ENCODE measurements at places on chromosomes 13 and 19.

DNA sequence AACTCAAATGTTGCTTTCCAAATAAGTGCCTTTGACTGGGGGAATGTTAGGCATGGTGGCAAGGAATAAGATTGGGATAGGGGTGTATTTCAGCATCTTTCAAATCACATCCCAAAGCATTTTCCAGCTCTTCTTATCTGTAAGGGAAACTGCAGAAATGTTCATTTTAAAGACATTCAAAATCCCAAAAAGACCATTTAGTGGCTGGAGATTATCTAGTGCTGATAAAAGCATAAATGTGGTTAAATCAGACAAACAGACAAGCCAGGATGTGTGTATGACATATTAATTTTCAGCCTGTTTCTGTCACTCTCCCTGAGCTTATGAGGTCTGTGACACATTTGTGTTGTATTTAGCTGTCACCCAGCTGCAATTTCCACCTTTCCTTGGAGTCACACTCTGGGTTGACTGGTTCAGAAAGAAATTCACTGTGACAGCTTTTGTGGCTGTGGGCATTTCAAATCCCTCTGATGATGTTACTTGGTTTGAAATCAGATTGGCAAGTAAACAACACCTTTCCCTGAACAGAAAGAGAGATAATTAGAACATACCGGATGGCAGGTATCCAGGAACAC lies 69.7 kb upstream of the SIAH3 start:
- DNase-seq, result no peak

DNA sequence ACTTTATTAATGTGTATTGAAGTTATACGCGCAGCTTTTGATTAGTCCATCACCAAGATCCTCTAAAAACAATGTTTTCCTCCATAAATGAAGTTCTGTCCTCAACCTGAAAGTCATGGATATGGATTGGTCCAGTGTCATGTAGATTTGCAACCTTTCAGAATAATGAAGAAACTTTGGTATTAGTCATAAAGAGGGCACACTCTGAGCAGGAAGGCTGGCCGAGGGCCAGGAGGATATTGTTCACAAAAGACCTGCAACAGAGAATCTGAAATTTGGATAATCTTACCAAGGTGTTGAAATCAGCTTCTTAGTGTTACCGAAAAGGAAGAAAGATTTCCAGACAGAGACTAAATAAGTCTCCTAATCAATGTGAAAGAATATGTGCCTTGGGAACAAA lies 20.7 kb downstream of the CLDN10 start:
- no peak for DNase-seq

DNA sequence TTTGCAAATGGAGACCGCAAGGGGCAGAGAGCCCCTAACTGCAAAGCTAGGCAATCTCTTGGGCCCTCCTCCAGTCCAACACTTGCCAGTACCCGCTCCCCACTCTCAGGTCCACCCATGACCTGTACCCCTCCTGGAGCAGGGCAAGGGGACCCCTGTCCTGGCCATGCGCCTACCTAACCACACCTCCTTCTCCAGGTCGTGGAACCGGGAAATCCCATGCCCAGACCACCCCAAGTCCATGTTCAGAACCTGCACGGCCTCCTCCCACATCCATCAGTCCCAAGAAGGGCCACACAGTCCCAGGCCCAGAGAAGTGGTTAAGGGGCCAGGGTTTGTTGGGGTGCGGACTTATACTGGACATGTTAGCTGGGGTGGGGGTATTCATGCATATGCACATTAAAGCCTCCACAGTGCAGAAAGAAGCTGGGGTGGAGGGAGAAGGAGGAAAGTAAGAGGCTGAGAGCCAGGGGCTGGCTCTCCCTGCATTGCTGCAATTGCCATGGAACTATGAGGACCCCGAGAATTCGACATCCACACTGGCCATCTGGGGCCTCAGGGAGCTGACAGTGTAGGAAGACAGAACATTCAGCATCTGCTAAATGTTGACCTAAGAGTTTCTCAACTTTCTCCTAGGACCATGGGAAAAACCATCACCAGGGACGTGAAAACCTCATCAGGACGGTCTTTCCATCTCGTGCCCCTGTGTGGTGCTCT lies 39.0 kb downstream of the HSPH1 start:
- no peak for DNase-seq

DNA sequence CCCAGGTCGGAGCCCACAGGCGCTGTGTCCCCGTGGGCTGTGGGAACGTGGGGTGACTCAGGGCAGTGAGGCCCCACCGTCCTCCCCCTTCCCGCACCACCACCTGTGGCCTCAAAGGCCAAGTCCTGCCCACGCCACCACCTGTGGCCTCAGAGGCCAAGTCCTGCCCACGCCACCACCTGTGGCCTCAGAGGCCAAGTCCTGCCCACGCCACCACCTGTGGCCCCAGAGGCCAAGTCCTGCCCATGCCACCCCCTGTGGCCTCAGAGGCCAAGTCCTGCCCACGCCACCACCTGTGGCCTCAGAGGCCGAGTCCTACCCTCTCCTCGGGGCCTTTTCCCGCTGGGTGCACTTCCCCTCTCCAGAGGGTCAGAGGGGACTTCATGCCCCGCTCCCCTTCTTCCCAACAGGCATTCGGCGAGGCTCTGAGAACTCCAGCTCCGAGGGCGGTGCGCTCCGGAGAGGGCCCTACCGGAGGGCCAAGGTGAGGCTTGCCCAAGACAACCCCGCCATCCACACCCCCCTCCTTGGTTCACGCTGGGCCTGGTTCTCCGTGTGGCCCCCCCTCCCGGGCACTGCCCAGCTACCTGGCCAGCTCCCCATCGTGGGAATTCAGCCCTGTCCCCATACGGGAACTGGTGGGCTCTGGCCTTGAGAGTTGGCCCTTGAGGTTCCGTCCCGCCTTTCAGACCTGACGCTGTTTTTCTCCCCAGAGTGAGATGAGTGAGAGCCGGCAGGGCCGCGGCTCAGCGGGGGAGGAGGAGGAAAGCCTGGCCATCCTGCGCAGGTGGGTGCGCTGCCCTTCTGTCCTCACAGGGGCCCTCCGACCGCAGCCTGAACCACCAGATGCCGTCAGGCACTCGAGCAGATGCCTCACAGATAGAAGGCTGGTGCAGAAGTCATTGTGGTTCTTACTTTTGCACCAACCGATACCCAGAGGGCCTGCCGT lies 27.4 kb upstream of the F7 start:
- DNase-seq, result no peak

- DNase-seq, result no peak
These were observed 20.5 kb downstream of the ATP4B start for GRCh38 chr13:113637262-113638160.

- no peak for DNase-seq
These were observed 327.7 kb downstream of the ITGBL1 start for GRCh38 chr13:101780211-101780610.

DNA sequence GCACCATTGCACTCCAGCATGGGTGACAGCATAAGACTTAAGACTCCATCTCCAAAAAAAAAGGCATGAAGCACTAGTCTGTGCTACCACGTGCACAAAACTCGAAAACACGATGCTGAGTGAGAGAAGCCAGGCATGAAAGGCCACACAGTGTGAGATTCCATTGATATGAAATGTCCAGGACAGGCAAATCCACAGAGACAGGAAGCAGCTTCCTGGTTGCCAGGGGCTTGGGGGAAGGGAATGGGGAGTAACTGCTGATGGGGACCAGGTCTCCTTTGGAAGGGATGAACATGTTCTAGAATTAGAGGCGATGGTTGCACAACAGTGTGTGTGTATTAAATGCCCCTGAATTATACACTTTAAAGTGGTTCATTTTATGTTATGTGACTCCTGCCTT lies 15.9 kb upstream of the JUND start:
- DNase-seq, result no peak

DNA sequence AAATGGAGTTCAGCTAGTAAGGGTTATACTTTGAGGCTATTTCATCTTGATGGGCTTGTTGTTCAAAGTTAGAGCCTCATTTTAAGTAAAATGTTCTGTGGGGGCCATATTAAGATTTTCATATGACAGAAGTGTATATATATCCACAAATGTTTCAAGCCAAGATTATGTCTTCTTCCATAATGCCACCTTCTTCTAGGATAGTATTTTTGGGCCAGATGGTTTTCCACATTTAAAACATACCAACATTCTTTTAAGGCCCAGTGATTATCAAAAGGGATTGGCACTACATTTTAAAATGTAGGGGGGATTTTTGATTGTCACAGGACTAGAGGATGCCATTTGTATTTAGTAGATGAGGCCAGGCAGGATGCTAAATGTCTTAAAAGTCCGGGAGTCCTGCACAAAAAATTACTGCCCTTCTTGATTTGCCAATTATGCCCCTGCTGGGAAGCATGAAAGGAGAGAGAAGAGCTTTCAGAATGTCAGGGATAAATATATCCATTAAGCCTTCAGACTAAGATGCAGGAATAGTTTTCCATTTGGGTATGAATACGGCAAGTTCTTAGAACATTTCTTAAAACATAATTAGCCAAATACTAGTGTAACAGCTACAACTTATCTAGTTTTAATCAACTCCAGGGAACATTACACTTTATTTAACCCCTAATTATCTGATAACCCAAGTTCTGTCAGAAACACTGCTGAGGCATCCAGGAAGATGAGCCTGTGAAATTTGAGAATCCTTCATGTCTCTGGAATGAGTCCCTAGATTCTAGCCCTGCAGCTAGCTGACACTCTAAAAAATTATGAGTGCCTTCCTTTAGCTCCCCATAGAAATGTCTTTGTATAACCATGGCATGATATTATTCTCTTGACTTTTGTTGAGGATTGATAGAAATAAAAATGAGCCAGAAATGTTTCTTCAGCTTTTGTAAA lies 34.0 kb downstream of the ITM2B start:
- no peak for DNase-seq

- peak; percentile 79 for DNase-seq
These were observed 9.9 kb downstream of the MYDGF start for GRCh38 chr19:4660181-4660791.

DNA sequence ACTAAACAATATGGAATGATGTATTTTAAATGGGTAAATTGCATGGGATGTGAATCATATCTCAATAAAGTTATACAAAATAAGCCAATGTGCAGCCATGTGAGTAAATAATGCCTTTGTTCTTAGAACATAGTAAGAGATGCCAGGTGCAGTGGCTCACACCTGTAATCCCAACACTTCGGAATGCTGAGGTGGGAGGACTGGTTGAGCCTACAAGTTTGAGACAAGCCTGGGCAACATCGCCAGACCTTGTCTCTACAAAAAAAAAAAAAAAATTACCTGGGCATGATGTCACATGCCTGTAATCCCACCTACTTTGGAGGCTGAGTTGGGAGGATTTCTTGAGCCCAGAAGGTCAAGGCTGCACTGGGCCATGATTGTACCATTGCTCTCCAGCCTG lies 230.7 kb downstream of the RFC3 start:
- DNase-seq, result no peak

GRCh38 chr19:13872695-13873389 lies 4.1 kb upstream of the NANOS3 start:
- DNase-seq, result peak; percentile 76

DNA sequence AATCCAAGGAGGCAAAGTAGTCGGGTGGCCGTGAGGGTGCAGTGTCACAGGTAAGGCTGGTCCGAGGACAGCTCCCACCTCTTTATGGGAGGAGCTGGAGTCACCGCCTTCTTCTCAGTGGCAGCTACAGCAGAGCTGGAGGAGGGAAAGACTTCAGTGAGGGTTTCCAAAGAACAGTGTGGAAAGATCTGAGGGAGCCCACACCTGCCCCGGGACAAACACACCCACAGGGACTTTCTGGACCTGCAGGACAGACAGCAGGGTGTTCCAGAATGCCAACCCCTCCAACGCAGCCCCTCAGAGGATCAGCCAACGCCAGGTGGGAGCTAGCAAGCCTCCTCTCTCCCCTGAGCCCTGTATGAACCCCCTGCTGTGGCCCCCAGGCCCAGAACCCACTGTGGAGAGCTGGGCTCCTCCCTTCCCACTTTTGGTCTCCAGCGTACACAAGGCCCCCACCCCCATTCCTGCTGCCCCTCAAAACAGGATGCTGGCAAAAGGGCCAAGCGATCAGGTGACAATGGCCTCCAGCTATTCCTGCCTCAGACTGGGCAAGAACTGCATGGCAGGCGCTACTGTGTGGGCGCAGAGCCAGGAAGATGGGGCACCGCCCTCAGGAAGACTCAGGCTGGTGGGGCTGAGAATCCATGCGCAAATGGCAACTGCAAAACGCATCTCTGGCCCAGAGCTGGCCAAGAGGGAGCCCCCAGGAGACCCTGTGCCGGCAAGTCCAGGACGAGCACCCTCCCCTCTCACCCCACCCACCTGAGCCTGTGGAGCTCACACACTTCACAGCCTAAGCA lies 3.5 kb upstream of the CD320 start:
- DNase-seq, result no peak

- DNase-seq, result no peak
These were observed 1.1 kb upstream of the GTF3A start for GRCh38 chr13:27423333-27423732.

DNA sequence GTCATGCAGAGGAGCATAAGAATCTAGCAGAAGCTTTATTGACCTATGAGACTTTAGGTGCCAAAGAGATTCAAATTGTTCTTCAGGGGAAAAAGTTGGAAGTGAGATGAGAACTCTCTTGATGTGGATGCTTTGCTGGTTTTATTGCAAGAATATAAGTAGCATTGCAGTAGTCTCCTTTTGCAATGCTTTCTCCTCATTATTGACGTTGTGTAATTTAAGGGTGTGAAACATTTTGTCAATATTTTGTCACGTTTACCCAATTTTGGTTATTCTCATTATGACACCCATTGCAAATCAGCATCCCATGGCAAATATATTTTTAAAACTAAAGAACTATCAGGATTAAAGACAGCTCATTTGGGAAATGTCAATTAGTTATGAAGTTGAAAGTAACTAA lies 11.9 kb upstream of the LILRB5 start:
- DNase-seq, result no peak

DNA sequence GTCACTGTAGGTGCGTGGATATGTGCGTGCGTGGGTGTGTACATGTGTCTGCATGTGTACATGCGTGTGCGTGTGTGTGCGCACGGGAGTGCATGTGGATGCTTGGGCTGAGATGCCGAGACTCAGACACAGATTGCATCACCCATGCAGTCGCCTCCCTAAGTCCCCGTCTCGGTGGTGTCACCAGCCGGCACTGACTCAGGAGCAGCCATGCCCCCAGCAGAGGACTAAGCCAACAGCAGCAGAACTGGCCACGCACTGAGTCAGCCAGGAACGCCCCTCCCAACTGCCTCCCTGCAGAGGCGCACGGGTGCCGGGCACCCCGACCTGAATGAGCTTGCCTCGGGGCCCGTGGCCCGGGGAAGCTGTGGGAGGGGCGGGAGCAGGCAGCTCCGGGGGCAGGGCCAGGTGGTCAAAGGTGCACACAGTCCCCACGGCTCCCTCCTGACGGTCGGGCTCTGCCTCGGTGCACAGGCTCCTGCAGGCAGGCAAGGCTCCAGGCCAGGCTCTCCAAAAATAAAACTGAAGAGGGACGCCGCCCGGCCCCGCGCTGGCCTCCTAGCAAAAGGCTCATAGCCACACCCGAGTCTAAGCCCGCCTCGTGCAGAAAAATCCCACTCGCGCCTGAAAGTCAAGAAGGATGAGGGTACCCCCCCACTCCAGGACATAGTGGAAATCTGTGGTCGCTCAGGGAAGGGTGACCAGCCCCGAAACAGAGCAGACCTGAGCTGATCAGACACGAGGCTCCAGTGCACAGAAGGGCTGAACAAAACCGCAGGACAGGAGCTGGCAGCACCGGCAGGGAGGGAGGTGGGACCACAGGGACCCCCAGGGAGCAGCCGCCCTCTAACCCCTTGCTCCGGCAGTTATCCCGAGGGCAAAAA lies 49.2 kb downstream of the GADD45B start:
- DNase-seq, result peak; percentile 63
